ENCODE measurements at places on chromosomes 12 and 14. TPM values are rescaled to one million over a fixed set of nuclear protein-coding genes. Genes with fewer than 3 reads are reported as not detected.

Gene KLRK1
- not detected for polyA plus RNA-seq

Gene CMTM5
- 2.8 TPM for polyA plus RNA-seq

Gene NEUROD4
- not detected for polyA plus RNA-seq

Gene ANO4
- 1.1 TPM for polyA plus RNA-seq

Gene RBP5
- 1.2 TPM for polyA plus RNA-seq

Gene MANSC4
- polyA plus RNA-seq, result not detected

Gene CAPZA3
- not detected for polyA plus RNA-seq

Gene KRT85
- polyA plus RNA-seq, result not detected

Gene KRT74
- polyA plus RNA-seq, result not detected

Gene HIGD1C
- not detected for polyA plus RNA-seq

Gene FOXA1
- 0.05 TPM for polyA plus RNA-seq

Gene PZP
- 0.08 TPM for polyA plus RNA-seq

Gene FAM222A
- polyA plus RNA-seq, result 0.94 TPM

Gene SRRM4
- polyA plus RNA-seq, result 0.35 TPM

Gene RTL1
- polyA plus RNA-seq, result 0.02 TPM

Gene SUOX
- polyA plus RNA-seq, result 31.3 TPM

Gene OR2AP1
- polyA plus RNA-seq, result not detected

Gene DLGAP5
- 9.1 TPM for polyA plus RNA-seq

Gene RNASE2
- not detected for polyA plus RNA-seq

Gene DYRK4
- 8.7 TPM for polyA plus RNA-seq

Gene PAX9
- polyA plus RNA-seq, result 0.05 TPM

Gene CARMIL3
- polyA plus RNA-seq, result 7.8 TPM

Gene CELA1
- 0.09 TPM for polyA plus RNA-seq

Gene RNF212B
- 0.95 TPM for polyA plus RNA-seq

Gene ABCC9
- under 0.01 TPM for polyA plus RNA-seq

Gene KRT77
- polyA plus RNA-seq, result 0.02 TPM

Gene AMN
- 0.77 TPM for polyA plus RNA-seq

Gene DPPA3
- 0.30 TPM for polyA plus RNA-seq

Gene ADAM21
- polyA plus RNA-seq, result 0.09 TPM

Gene TAS2R46
- 0.14 TPM for polyA plus RNA-seq

Gene BICDL1
- 18.4 TPM for polyA plus RNA-seq

Gene TPH2
- 0.57 TPM for polyA plus RNA-seq

Gene SRGAP1
- polyA plus RNA-seq, result 2.5 TPM

Gene ATG2B
- polyA plus RNA-seq, result 3.8 TPM

Gene CPM
- polyA plus RNA-seq, result 0.85 TPM

Gene ACSS3
- polyA plus RNA-seq, result 14.4 TPM

Gene ZNF140
- polyA plus RNA-seq, result 5.2 TPM

Gene KRT76
- polyA plus RNA-seq, result not detected

Gene KRT6C
- polyA plus RNA-seq, result not detected

Data from H1 (cell line).